ENCODE measurements at places on chromosomes 12 and 14.

DNA sequence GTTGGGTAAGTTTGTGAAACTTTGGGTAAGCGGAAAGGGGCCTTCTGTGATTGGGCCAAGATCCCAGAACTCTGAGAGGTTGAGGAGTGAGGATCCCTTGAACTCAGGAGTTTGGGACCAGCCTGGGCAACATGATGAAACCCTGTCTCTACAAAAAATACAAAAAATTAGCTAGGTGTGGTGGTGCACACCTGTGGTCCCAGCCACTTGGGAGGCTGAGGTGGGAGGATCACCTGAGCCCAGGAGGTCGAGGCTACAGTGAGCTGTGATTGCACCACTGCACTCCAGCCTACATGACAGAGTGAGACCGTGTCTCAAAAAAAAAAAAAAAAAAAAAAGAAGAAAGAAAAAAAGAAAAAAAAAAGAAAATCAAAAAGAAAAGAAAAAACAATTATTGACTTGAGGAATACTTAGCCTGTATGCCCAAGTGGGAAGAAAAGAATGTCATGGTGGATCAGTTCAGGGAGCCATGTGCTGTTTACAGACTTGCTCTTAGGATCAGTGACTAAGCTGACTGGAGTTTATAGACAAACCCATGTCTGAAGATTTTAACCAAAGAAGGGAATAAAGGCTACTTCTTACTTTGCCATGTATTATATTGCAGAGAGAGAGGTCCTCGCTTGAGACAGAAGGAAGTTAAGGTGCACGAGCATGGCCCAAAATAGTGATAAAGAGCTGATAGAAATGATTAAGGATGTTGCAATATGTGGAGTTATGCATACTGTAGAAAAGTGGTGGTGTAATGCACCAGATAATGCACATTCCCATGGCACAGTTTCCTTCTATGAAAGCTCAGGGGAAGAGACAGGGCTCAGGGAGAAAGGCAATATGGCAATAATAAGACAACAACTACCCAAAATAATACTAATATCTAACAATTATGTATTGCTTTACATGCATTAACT lies 881 bp downstream of the HSD17B6 start:
- DNase-seq = no peak

DNA sequence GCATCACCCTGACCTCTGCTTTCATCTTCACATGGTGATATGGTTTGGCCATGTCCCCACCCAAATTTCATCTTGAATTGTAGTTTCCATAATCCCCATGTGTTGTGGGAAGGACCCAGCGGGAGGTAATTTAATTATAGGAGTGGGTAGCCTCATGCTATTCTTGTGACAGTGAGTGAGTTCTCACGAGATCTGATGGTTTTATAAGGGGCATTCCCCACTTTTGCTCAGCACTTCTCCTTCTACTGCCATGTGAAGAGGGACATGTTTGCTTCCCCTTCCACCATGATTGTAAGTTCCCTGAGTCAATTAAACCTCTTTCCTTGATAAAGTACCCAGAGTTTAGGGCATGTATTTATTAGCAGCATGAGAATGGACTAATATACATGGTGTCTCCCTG lies 38.2 kb downstream of the TMBIM6 start:
- no peak for DNase-seq

DNA sequence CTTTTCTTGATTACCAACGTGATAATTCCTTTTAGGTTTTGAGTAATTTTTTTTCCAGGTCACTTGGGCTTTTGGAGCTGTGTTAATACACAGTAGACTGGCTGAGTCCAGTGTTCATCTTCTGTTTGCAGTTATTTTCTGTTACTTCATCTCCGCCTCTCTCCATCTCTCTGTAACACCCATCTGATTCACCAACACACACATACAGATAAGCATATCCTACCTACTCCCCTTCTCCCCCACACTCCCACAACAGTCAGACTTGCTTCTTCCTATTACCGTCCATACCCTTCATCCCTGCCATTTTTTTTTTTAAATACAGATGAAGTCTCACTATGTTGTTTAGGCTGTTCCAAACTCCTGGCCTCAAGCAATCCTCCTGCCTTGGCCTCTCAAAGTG lies 72.7 kb upstream of the MANSC4 start:
- DNase-seq = no peak

DNA sequence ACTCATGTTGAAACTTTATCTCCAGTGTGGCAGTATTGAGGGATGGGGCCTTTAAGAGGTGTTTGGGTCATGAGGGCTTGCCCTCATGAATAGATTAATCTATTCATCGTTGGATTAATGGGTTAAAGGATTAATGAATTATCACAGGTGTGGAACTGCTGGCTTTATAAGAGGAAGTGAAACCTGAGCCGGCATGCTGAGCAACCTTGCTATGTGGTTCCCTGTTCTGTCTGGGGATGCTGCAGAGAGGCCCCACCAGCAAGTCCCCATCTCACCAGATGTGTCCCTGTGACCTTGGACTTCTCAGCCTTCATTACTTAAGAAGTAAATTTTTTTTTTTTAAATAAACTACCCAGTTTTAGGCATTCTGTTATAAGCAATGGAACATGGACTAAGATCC lies 109.6 kb downstream of the DYRK2 start:
- DNase-seq = no peak

GRCh38 chr12:51752234-51752889 lies 96.2 kb downstream of the FIGNL2 start:
- DNase-seq = no peak

DNA sequence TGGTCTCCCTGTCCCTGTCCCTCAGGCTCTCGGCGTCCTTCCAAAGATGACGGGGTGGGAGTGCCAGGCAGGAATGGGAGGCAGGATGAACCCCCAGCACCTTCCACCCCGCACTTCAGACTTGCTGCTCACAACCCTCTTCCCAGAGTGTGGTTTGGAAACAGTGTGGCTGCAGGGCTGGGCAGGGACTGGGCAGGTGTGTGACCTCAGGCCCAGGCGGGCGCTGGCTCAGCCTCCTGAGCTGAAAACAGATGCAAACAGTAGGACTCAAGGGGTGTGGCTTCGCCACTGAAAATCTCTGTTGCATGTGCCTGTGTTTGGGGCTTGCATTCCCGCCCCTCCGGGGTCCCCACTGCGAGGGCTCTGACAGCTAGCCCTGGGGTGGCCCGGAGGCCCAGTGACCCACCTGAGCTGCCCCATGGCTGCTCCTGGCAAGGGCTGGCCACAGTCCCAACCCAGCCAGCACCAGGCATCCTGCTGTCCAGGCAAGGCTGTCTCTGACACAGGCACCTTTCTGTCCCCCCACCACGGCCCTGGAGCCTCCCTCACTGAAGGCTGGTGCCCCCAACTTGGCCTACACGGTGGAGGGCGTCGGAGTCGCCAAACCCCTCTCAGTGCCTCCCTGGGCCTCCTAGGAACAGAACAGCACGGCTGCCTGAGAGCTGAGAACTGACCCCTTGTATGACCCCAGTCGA lies 46.1 kb downstream of the BEGAIN start:
- DNase-seq = no peak

- DNase-seq = no peak
Measured at GRCh38 chr12:112617153-112617505, 174.4 kb upstream of the RPH3A start.
